ENCODE measurements at places on chromosomes 4 and X. TPM values are rescaled to one million over a fixed set of nuclear protein-coding genes. Genes with fewer than 3 reads are reported as not detected.
A peak's percentile ranks its signal among the peaks of the same experiment; 100 is the strongest.

DNA sequence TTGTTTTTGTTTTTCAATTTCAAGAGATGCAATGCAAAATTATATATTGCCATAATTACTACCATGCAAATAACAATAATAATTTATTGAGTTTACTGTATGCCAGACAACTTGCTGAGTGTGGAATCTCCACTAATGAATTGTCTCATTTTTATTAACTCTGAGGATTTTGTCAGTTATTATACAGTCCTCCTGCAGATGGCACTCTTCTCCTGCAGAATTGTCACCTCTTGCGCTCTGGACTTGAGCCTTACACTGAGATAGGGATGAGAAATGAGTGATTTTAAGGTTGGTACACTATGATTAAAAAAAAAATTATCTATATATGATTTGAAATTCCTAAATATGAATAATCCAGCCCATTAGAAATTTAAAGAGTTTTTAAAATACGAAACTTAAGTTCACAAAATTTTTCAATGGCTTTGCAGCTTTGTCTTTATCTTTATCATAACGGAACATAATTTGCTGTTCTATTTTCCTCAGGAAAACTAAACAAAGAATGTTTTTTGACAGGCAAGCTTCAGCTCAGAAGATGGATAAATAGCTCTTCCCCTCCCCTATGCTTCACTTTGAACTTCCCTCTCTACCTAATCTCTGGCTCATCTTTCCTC is 12.7 kb upstream of the PAQR3 start:
- no peaks in the 10 kb centered on the region for H3K27me3 ChIP-seq
- H3K27ac ChIP-seq: no peak overlapping the region
- DNase-seq: peak; percentile 47

- no peaks in the 10 kb centered on the region for H3K36me3 ChIP-seq
- peak; percentile 24 for DNase-seq
- no peak overlapping the region for H3K27ac ChIP-seq
- H3K4me1 ChIP-seq: no peaks in the 10 kb centered on the region
- H3K27me3 ChIP-seq: no peaks in the 10 kb centered on the region
Measured at GRCh38 chrX:103157496-103158316, 57.2 kb upstream of the BEX4 start.

CNGA1 gene
- 1.5 TPM for total RNA-seq

SPON2 gene
- total RNA-seq: 9.0 TPM

VAMP7 gene
- total RNA-seq: 43.8 TPM

ZBTB49 gene
- 20.2 TPM for total RNA-seq

GRCh38 chr4:1015179-1015578 is 3.8 kb downstream of the FGFRL1 start:
- peak; percentile 56 for DNase-seq
- peaks cover 23% of the 10 kb centered on the region for H3K27me3 ChIP-seq
- H3K36me3 ChIP-seq: no peaks in the 10 kb centered on the region
- peaks cover 52% of the 10 kb centered on the region for H3K4me1 ChIP-seq

DNA sequence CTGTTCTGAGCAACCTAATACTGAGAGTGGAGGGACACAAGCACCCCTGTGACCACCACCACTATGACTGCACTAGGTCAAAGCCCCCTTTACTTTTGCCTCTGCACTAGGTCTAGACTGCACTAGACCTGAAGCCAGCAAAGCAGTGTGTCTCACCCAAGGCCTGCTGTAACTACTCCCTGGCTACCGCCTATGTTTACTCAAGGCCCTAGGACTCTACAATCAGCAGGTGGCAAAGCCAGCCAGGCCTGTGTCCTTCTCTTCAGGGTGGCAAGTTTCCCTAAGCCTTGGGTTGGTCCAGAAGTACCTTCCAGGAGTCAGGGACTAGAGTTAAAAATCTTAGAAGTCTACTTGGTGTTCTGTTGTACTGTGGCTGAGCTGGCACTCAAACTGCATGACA is 15.9 kb downstream of the RAB33B start:
- no peak overlapping the region for H3K27ac ChIP-seq
- peaks cover 14% of the 10 kb centered on the region for H3K36me3 ChIP-seq
- no peaks in the 10 kb centered on the region for H3K4me1 ChIP-seq

GRCh38 chr4:157035471-157035870 is 40.5 kb upstream of the GLRB start:
- H3K27me3 ChIP-seq: no peaks in the 10 kb centered on the region
- DNase-seq: no peak
- H3K36me3 ChIP-seq: no peaks in the 10 kb centered on the region
- no peaks in the 10 kb centered on the region for H3K4me1 ChIP-seq

SERTM2 gene
- total RNA-seq: 0.51 TPM

DNA sequence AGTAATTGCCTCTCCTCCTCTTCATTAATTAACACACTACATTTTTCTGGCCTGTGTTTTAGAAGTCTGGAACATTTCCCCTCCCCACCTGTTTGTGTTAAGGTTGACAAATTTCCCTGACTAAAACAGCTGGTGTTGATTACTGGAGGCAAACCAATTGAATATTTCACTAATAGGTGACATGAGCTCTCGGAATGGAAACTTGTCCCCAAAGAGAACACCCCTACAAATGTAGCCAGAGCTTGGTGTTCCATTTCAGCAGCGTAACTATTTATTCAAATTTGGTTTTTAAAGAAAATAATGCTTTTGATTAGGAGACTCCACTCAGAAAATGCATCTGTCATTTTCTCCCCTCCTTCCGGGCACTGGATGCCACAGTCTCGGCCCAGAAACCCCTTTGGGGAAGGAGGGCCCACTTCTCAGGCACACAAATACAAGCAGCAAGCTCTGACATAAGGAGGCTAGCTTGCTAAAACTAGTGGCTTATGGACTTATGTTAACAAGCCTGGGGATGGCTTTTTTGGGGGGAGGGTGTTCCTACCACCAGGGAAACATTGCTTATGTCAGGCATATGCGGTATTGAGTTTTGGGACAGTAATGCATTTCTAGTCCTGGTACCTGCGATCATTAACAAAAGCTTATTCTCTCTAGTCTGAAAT is 2.2 kb downstream of the RNF150 start:
- H3K27me3 ChIP-seq: peaks cover 70% of the 10 kb centered on the region
- no peak for DNase-seq
- no peak overlapping the region for H3K27ac ChIP-seq
- no peaks in the 10 kb centered on the region for H3K36me3 ChIP-seq

DNA sequence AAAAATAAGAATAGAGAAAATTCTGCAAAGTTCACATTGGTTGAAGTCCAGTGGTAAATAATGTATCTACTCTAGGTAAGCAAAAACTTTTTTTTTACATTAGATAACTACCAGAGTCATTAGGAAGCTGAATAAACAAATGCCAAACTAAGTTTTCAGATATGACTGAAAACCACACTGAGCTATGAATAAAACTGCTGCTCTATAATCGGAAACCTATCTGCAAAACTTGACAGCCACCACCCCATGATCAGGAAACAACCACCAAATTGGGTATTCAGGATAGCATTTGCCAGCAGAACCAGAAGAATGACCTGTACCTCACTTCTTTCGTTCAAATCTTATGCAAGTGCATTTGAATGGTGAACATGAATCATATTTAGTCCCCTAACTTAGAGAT is 173.0 kb upstream of the TET2 start:
- no peaks in the 10 kb centered on the region for H3K27me3 ChIP-seq
- H3K27ac ChIP-seq: no peak overlapping the region
- no peak for DNase-seq
- H3K4me3 ChIP-seq: no peak overlapping the region

GRCh38 chr4:152510349-152511147 is 25.3 kb downstream of the FBXW7 start:
- DNase-seq: no peak
- no peaks in the 10 kb centered on the region for H3K27me3 ChIP-seq
- peaks cover 3% of the 10 kb centered on the region for H3K4me1 ChIP-seq
- H3K36me3 ChIP-seq: no peaks in the 10 kb centered on the region
- H3K27ac ChIP-seq: no peak overlapping the region

- peak overlapping the region; percentile 37 for H3K4me3 ChIP-seq
- no peaks in the 10 kb centered on the region for H3K27me3 ChIP-seq
- H3K4me1 ChIP-seq: peaks cover 31% of the 10 kb centered on the region
- peak; percentile 57 for DNase-seq
- no peaks in the 10 kb centered on the region for H3K36me3 ChIP-seq
- H3K27ac ChIP-seq: peak overlapping the region; percentile 84
Measured at GRCh38 chr4:123443401-123444289, 47.0 kb downstream of the SPRY1 start.

GRCh38 chr4:158201322-158201721 is 9.0 kb upstream of the TMEM144 start:
- H3K36me3 ChIP-seq: no peaks in the 10 kb centered on the region
- no peak overlapping the region for H3K27ac ChIP-seq
- no peak for DNase-seq
- no peaks in the 10 kb centered on the region for H3K27me3 ChIP-seq
- no peaks in the 10 kb centered on the region for H3K4me1 ChIP-seq

DNA sequence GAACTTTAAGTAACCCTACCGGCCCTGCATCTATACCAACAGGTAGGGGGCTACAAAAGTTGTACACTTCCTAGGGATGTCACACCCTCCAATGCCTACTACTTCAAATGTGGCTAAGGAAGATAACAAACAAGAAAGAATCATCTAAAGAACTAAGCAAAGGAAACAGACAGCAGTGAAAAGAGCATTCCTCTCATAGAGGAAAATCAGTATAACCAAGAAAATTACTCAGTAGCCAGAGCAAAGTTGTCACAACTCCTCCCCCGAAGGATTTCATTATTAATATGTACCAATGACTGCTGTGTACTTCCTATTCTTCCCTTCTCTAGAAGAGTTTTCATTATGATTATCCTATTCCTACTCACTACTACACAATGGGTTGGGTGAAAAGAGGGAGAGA is 12.6 kb downstream of the ANKRD17 start:
- no peak overlapping the region for H3K4me3 ChIP-seq
- H3K27ac ChIP-seq: no peak overlapping the region
- no peaks in the 10 kb centered on the region for H3K36me3 ChIP-seq
- no peak for DNase-seq

NPNT gene
- total RNA-seq: 0.22 TPM

STATH gene
- not detected for total RNA-seq

GRCh38 chrX:40831750-40832149 is 96.4 kb upstream of the MED14 start:
- no peak overlapping the region for H3K4me3 ChIP-seq
- DNase-seq: no peak
- H3K36me3 ChIP-seq: no peaks in the 10 kb centered on the region

GRCh38 chrX:23726191-23726590 is 16.9 kb downstream of the ACOT9 start:
- no peak for DNase-seq
- H3K36me3 ChIP-seq: no peaks in the 10 kb centered on the region
- no peak overlapping the region for H3K4me3 ChIP-seq
- no peak overlapping the region for H3K27ac ChIP-seq
- no peaks in the 10 kb centered on the region for H3K4me1 ChIP-seq
- H3K27me3 ChIP-seq: no peaks in the 10 kb centered on the region

- no peaks in the 10 kb centered on the region for H3K4me1 ChIP-seq
- DNase-seq: no peak
- no peak overlapping the region for H3K4me3 ChIP-seq
- H3K27me3 ChIP-seq: no peaks in the 10 kb centered on the region
- no peak overlapping the region for H3K27ac ChIP-seq
Measured at GRCh38 chr4:6180841-6181631, 19.3 kb downstream of the JAKMIP1 start.

- no peak for DNase-seq
- H3K36me3 ChIP-seq: no peaks in the 10 kb centered on the region
- peaks cover 6% of the 10 kb centered on the region for H3K4me1 ChIP-seq
- H3K4me3 ChIP-seq: no peak overlapping the region
- peaks cover 48% of the 10 kb centered on the region for H3K27me3 ChIP-seq
Measured at GRCh38 chr4:1177274-1178141, 5.1 kb upstream of the SPON2 start.

DNA sequence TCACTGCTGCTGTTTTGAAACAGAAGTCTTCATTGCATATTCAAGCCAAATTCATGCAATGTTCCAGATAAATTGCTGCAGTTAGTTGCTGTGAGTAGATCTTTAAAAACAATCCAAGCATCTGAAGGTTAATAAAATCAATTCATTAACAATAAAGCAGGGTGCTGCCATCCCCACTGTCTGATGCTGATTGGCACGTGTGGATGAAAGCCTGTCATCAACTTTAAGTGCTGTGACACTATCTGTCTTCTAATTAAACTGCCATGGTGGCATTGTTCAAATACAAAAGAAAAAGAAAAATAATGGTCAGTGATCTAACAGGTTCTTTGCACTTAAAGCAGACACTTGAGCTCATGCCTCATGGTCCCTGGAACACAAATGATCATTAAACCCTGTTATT is 63.0 kb upstream of the MND1 start:
- no peak for DNase-seq
- H3K4me1 ChIP-seq: no peaks in the 10 kb centered on the region
- peaks cover 19% of the 10 kb centered on the region for H3K36me3 ChIP-seq
- H3K27ac ChIP-seq: no peak overlapping the region
- H3K27me3 ChIP-seq: no peaks in the 10 kb centered on the region

F8A3 gene
- total RNA-seq: 0.73 TPM

SATL1 gene
- total RNA-seq: 0.09 TPM

DNA sequence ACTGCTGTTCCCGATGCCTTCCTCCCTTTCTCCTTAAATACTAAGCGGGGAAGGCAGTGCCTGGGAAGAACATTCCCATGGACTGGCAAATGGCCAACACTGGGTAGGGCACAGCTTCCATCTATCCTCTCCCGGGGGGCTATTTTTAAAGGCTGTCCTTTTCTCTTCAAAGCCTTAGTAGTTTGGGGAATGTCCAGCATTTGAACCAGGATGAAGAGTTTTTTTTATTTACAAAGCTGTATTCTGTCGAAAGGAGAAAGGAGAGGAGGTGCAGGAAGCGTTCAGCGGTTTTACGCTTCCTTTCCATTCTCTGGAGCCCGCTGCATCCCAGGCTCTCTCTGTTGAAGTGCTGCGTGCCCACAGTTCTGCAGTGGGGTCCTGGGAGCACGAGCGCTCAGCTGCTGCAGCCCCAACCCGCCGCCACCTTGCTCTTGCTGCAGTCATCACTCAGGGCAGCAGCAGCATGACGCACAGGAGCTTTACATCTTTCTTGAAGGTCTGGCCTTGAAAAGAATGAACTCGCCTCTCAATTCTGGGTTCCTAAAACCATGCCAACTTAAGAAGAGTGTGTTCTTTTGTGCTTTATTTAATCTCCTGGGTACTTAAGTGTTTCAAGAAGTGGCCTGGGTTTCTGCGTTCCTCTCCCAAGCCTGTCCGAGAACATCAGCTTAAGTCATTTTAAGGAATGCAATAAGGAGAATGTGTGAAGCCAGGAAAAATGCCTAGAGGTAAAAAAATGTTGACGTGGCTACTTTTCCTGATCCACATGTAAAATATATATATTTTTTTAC is 427.2 kb downstream of the MAPK10 start:
- no peaks in the 10 kb centered on the region for H3K36me3 ChIP-seq
- peaks cover 56% of the 10 kb centered on the region for H3K4me1 ChIP-seq
- peak; percentile 41 for DNase-seq
- H3K27ac ChIP-seq: peak overlapping the region; percentile 69

PDZD4 gene
- 5.2 TPM for total RNA-seq

FHIP1A gene
- 25.7 TPM for total RNA-seq

GAGE12F gene
- total RNA-seq: not detected

GRCh38 chr4:118264096-118264495 is 88.7 kb downstream of the PRSS12 start:
- H3K4me3 ChIP-seq: no peak overlapping the region
- no peaks in the 10 kb centered on the region for H3K4me1 ChIP-seq
- H3K27ac ChIP-seq: no peak overlapping the region
- H3K36me3 ChIP-seq: no peaks in the 10 kb centered on the region
- no peaks in the 10 kb centered on the region for H3K27me3 ChIP-seq
